Fibroblast of skin of back (primary cell): ENCODE measurements at places on chromosomes 4 and X.
A peak's percentile ranks its signal among the peaks of the same experiment; 100 is the strongest.

GRCh38 chr4:169151671-169152070, 119.1 kb downstream of the SH3RF1 start:
- peak; percentile 85 for DNase-seq

DNA sequence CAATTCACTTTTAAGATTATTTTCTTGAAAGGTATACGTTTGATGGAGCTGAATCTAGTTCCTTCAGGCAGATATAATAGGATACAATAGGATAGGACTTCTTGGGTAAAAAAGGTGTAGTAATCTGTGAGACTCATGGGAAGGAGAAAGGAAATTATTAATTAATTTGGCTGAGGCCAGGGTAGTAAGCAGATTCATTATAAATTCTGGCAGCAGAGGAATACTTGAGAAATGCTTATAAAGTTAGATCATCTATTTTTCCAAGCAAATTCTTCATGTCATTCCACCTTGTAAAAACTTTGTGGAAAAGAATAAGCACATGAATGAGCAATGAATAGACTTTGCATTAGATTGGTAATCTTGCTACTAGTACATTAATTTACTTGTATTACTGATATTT, 46.9 kb downstream of the GYPE start:
- peak; percentile 35 for DNase-seq

DNA sequence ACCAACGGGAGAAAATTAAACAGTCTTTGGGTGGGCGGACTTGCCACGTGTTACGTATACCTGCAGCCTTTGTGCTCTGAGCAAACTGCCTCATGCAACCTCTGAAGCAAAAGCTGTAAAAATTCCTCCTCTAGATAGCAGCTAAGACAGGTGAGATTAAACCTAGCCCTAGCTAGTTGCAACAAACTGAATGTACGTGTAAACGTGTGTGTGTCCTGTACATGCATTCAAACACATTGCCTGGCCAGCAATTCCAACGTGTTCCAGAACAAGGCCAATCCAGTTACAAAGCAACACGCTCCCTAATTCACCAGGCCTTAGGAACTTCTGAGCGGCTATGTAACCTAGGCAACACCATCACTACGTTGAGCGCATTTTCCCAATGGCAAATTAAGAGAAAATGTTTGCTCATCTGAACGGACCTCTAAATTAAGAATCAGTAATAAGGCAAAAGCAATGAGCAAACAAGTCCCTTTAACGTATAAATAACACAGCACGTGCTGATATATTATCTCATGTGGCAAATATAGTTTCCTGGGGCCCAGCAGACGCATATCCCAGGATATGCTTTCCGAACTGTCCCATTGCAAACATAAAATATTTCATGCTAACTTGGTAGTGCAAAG, 792 bp downstream of the PPID start:
- DNase-seq = peak; percentile 34

DNA sequence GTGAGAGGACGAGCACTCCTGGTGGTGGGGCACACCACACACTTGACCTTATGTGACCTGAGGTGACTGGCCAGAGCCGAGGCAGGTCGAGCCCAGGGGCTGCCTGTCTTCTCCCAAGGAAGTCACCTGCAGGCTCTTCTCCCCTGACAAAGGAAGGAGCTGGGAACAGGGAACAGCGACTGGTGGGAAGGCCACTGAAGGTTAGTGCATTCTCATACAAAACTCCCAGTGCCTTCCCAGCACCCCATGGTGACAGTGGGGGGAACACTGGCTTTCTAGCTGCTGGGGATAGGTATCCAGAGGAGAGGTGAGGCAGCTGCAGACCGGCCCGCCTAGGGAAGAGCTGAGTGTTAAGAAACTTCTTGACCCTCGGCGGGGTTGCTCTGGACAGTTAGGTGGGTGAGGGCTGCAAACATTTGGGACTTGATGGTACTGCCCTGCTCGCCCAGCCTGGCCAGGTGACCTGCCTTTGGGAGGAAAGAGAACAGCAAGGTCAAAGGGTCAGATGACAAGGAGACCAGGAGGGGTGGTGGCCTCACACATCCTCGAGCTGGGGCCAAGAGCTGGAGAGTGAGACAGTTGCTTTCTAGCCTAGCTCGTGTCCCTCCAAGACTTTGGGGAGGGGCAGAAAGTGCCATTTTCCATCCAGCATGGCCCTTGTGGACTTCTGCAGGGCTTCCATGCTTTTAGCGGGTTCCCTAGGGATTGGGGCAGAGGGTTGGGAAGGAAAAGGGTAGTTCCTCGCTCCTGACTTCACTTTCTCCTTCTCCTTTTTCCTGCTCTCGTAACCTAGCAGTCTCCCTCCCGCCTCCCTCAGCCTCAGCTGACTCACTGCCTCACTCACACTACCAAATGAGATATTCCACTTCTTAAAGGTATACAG, 2.7 kb downstream of the NALF2 start:
- DNase-seq = peak; percentile 0

DNA sequence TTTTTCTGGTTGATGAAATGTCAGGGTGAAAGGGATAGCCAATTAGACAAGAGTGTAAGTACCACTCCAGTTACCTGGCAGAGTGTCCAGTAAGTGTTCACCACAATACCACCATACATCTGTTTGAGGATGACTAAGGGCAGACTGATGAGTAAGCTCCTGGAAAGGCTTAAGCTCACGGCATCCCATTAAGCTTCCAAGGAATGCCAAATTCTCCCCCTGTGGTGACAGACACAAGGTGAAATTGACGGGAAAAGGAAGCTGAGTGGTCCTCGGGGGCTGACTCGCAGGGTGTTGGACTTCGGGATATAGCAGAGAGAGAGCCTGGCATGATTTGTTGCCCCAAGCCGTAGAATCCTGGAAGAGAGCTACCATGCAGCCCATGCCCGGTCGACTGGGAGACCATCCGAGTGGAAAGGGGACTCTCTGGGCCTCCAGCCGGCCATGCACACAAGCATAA, 7.6 kb upstream of the BST1 start:
- peak; percentile 98 for DNase-seq
